T-cell (primary cell): ENCODE measurements at places on chromosomes 12 and 14.

DNA sequence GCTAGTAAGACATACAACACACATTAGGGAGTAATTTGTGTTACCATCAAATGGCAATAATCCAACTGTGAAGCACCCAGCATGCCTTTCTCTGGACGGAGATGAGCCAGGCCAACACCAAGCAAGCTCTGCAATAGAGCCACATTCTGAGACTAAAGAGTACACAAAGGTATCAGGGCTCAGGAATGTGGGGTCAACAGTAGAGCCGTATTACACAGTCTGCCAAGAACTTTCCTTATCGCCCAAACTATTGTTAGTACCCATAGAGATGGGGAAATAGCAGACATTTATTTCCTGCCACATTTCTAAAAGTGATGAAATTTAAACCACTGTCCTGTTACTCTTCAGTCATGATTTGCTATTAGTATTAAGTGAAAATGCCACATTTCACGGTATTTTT lies 113.7 kb downstream of the BMP4 start:
- no peak for DNase-seq

DNA sequence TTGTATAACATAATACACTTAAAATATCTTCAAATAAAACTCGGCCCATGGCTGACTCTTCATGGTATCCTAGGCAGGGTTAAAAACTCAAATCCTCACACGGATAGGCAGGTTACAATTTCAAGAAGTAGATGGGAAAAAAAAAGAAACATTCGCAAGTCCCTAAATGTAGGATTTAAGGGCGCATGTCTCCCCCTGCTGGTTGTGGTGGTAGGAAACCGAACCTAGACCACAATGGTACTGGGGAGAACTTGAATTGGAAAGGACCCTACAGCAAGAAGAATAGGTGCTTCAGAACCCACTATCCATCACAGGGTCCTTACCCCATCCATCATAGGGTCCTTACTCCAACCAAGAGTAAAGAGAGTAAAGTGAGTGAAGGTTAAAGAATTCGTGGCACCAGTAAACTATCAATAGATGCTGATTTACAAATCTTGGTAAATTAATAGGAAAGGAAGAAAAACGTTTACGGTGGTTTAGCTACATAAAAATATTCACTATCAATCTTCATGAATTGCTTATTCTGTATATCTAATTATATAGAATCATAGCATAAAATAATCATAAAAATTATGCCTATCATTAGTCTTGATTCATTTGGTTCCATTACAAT lies 3.3 kb upstream of the CIPC start:
- DNase-seq, result peak; percentile 77

DNA sequence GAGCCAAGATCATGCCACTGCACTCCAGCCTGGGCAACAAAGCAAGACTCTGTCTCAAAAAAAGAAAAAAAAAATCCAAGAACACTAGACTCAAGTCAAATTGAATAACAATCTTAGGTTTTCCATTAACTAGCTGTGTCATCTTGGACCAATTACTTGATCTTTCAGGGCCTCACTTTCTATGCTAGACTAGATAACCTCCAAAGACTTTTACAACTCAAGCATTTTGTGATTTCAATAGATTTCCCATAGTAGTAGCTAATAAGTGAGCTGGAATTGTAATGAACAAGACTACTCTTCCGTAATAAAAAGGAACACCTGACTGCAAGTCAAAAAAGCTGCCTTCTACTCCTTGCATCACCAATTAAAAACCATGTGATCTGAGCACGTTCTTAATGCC lies 127.0 kb upstream of the SSTR1 start:
- DNase-seq, result no peak

- DNase-seq, result no peak
Observed at GRCh38 chr14:33833706-33834465, 117.0 kb downstream of the EGLN3 start.

DNA sequence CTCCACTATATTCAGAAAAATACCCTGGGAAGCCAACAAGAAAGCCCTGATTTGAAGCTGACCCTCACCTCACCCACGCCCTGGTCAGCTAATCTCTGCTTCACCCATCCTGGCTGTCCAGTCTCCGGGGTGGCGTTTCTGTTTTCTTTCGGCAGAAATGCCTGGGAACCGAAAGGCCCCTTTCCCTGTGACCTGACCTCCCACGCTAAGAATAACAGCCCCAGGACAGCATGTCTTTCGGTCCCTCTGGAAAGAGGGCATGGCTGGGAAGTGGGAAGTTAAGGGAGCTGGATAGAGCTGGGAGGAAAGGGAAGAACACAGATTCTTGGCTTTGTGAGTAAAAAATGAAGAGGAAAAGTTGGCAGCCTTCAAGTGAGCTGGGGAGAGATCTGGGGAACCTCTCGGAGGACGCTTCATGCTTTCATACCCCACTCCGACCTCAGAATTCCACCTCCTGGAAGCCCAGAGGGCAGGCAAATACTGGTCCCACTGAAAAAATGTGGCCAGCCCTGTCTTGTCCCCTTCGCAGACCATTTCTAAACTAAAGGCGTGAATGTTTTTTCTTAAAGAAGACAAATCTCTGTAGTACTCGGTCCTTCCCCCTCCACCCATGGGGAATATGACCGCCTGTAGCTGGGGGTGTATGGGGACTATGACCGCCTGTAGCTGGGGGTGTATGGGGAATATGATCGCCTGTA lies 163.0 kb upstream of the FKBP4 start:
- DNase-seq, result no peak
